ENCODE measurements at places on chromosomes 3 and 15. TPM values are rescaled to one million over a fixed set of nuclear protein-coding genes. Genes with fewer than 3 reads are reported as not detected.
A peak's percentile ranks its signal among the peaks of the same experiment; 100 is the strongest.

- DNase-seq = no peak
- no peaks in the 10 kb centered on the region for H3K36me3 ChIP-seq
- H3K27me3 ChIP-seq = no peaks in the 10 kb centered on the region
- peaks cover 6% of the 10 kb centered on the region for H3K4me1 ChIP-seq
- H3K27ac ChIP-seq = no peak overlapping the region
These were observed 31.3 kb upstream of the BLM start for GRCh38 chr15:90685591-90686434.

DNA sequence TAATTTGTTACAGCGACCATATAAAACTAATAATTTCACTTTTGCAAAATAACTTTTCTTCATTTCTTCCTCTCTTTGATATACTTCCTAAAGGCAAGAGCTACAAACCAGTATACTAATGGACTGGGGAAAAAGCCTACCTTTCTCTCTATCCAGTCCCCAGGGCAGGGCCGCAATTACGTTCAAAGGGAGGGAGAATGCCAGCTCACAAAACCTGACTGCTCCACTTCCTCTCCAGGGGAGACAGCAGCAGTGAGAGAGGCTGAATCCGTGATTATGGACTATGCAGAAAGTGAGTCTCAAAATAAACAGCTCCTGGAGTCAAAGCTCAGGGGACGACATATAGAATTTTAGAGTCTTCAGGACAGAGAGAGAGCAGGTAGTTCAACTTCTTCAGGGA lies 126.9 kb upstream of the HES1 start:
- no peaks in the 10 kb centered on the region for H3K36me3 ChIP-seq
- H3K27me3 ChIP-seq = peaks cover 4% of the 10 kb centered on the region
- H3K4me1 ChIP-seq = peaks cover 15% of the 10 kb centered on the region
- DNase-seq = peak; percentile 39
- H3K4me3 ChIP-seq = no peak overlapping the region

- H3K4me1 ChIP-seq = no peaks in the 10 kb centered on the region
- no peak for DNase-seq
- no peaks in the 10 kb centered on the region for H3K36me3 ChIP-seq
- no peak overlapping the region for H3K27ac ChIP-seq
These were observed 14.9 kb downstream of the CBLB start for GRCh38 chr3:105853801-105854432.

GRCh38 chr3:189907803-189908202 lies 212.9 kb downstream of the P3H2 start:
- no peaks in the 10 kb centered on the region for H3K4me1 ChIP-seq
- no peak overlapping the region for H3K27ac ChIP-seq
- H3K36me3 ChIP-seq = no peaks in the 10 kb centered on the region
- no peaks in the 10 kb centered on the region for H3K27me3 ChIP-seq

DNA sequence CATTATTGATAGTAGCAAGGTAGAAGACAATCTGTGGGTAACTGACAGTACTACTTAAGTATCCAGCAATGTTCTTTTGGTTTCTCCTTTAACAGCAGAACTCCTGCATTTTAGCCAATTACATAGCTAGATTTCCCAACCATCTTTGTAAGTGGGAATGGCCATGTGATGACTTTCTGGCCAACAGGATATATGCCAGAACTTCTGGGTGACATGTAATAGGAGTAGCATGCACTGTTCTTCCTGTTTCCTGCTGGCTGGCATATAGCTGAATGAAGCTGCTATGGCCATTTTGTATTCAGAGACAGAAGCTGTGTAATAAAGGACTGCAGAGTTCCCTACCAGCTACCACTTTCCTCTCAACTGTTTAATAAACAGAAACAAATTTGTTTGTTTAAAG lies 18.0 kb downstream of the SPICE1 start:
- no peaks in the 10 kb centered on the region for H3K4me1 ChIP-seq
- no peak overlapping the region for H3K4me3 ChIP-seq
- no peak for DNase-seq
- H3K27ac ChIP-seq = no peak overlapping the region
- H3K27me3 ChIP-seq = no peaks in the 10 kb centered on the region

DNA sequence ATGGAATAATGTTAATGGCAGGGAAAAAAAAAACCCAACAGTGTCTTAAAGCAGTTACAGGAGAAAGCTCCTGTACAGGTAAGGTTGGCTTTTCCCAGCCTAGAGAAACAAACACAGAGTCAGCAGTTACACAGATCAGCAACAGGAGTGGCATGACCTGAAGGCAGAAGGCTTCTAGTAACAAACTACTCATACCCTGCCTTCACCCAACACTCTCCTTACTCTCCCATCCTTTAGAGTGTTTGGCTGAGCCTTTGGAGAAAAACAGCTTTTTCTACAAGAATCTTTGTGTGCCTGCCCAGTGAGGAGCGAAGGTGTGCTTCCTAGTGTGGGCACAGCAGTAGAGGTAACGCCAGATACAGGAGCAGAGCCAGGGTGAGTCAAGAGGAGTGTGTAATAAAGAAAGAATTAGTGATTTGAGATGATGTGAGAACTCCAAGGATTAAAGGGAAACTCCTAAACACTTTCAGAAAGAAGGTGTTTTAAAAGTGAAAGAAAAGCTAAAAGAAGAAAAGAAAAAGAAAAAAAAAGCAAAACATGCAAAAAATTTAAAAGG lies 152.7 kb downstream of the POLR2M start:
- no peaks in the 10 kb centered on the region for H3K4me1 ChIP-seq
- no peaks in the 10 kb centered on the region for H3K36me3 ChIP-seq
- H3K27ac ChIP-seq = no peak overlapping the region
- no peaks in the 10 kb centered on the region for H3K27me3 ChIP-seq
- no peak overlapping the region for H3K4me3 ChIP-seq

DNA sequence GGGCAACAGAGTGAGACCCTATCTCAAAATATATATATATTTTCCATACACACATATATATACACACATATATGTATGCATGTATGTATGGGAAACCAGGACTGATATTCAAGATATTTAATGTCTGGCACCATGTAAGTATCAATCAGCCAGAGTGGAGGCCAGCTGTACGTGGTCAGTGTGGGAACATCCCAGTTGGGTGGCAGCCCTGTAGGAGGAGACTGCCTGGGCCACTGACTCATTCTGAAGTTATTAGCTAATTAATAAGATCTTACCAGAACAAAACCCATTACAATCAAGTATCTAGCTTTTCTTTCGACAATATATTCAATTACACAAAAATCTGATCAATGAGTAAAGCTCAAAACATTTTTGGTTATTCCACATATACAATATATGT lies 85.1 kb upstream of the OCA2 start:
- no peak for DNase-seq
- no peak overlapping the region for H3K4me3 ChIP-seq
- H3K27ac ChIP-seq = no peak overlapping the region
- H3K36me3 ChIP-seq = no peaks in the 10 kb centered on the region

DNA sequence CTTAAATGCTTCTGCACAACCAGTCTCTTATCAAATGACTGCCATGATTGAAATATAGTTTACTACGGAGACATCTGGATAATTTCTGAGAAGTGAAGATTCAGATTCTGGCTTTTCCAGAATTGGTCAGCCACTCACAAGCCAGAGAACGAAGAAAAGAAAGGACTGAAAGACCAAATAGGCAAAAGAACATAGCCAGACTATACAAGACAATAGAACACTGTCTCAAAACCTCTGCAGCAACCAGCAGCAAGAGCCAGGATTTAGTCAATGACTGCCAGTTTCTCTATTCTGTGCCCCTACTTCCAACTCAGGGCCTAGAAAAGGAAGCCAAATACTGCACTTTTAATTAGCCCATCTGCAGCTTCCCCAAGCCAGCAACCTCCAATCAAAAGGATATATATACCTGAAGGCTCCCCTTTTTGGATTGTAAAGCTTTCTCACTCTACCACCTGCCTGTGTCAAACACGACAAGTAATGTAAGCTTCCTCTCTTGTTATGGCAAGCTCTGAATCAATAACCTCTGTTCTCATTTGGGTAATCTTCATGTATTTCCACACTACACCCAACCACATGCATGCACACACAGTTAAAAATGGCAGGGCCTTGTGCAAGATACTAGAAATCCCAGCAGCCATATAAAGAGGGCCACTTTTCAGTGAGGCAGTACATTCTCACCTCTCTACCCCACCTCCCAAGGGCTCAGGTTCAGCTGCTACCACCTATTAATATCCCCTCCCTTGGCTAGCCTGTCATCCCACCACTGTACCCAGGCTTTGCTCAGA lies 97.1 kb downstream of the ERC2 start:
- no peak for DNase-seq
- H3K4me3 ChIP-seq = no peak overlapping the region
- H3K4me1 ChIP-seq = no peaks in the 10 kb centered on the region
- no peaks in the 10 kb centered on the region for H3K36me3 ChIP-seq

DNA sequence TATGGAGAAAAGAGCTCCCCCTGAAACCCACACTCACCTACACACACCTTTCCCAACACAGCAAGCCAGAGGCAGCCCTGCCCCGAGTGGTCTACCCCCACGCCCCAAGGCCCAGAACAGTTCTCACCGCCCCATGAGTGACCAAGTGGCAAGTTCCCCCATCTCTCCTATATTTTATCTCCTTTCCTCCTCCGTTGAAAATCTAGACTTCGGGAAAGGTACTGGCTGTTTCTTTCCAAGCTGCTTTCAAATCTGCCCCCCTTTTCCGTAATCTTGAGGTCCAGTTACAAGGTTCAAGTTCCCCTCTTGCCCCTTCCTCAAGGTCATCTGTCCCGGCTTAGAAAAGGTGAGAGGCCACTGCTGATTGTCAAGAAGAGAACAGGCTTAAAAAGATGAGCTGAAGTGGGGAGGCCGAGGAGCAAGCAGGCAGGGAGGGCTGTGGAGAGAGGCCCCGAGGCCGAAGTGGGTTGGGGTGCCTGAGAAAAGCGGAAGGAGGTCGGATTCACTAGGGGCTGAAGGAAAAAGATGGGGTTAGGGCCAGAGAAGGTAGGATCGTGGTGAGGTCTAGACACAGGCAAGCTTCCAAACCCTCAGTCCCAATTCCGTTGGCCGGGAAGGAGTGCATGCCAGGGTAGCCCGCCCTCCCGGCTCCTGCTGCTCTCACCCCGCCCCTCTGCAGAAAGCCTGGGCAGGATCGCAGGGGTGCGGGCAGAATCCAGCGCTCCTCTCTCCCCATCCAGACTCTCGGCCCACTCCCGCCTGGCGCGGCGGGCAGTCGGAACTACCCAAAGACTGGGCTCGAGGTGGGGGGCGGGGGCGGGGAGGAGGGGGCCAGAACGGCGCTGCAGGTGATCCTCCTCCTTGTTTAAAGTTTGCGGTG lies 1.7 kb downstream of the SEMA5B start:
- DNase-seq = no peak
- no peak overlapping the region for H3K27ac ChIP-seq

DNA sequence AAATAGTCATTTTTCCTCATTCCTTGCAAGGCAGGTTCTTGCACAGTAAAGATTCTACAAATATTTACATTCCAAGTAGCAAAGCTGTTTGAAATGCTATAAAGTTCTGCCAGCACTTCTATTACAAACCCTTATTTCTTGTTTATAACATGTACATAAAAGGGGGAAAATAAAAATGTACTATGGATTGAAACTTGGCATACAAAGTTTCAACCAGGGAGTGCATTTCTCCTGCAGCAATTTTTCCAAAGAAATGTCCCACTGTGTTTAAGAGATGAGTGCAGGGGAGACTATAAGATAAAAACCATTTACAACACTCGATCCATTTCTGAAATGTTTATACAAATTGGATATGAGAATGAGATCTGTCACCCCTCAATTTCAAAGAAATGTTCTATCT lies 3.3 kb downstream of the CNTN3 start:
- no peak overlapping the region for H3K27ac ChIP-seq
- no peaks in the 10 kb centered on the region for H3K36me3 ChIP-seq
- H3K27me3 ChIP-seq = peaks cover 7% of the 10 kb centered on the region

- no peaks in the 10 kb centered on the region for H3K4me1 ChIP-seq
- no peaks in the 10 kb centered on the region for H3K27me3 ChIP-seq
- H3K4me3 ChIP-seq = no peak overlapping the region
- no peak for DNase-seq
These were observed 1261.7 kb downstream of the ROBO1 start for GRCh38 chr3:78506061-78506460.

The SLC6A11 gene
- total RNA-seq = not detected

The SNX33 gene
- 15.3 TPM for total RNA-seq

The DPPA2 gene
- not detected for total RNA-seq

The CPNE9 gene
- total RNA-seq = 1.5 TPM

The REC114 gene
- total RNA-seq = not detected

The ZNF197 gene
- total RNA-seq = 23.9 TPM
